ENCODE measurements at places on chromosomes 6 and 20.
A peak's percentile ranks its signal among the peaks of the same experiment; 100 is the strongest.

DNA sequence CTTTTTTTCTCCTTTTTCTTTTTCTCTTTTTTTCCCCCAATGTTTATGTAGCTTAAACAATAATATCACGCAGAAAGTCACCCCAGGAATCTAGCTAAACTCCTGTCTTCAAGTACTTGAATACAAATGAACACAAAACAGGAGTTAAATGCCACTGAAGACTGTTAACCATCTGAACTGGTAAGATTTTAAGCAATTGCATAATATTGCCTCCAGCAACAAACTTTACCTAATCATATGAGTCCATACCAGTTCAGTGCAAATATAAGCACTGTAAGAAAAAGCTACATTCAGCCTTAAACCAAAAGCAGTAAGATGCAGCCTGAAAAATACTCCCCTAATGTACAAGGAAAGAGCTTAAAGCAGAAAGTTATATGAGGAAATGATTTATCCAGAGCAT is 173.9 kb upstream of the TFAP2D start:
- no peak for DNase-seq

GRCh38 chr6:137283940-137284810 is 65.0 kb upstream of the IFNGR1 start:
- no peak for DNase-seq

GRCh38 chr20:37846573-37846972 is 56.4 kb upstream of the VSTM2L start:
- DNase-seq = no peak

- no peak for DNase-seq
Measured at GRCh38 chr6:20467437-20467836, 65.8 kb downstream of the E2F3 start.

DNA sequence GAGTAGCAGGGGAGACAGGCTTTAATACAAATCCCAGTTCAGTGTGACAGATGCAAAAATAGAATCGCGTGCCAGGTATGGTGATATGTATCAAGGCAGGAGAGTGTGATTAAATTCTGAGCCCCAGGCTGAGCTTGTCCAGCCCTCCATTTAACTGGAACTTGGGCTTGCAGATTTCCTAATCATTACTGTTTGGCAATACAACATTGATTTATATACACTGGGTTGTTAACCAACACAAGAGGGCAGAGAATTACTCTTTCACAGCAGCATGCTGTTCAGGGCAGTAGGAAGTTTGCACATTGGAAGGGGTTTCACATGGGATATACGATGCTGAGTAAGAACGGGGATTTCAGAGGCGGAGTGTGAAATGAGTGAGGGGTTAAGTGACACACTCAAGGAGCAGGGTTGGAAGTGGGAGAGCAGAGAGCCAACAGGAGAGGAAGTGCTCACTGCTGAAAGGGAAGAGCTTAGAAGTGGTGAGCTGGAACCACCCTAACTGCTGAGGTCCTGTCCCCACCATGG is 70.8 kb upstream of the ATXN1 start:
- DNase-seq = peak; percentile 55

- DNase-seq = no peak
Measured at GRCh38 chr6:70412252-70413113, 825 bp upstream of the FAM135A start.

- peak; percentile 85 for DNase-seq
Measured at GRCh38 chr6:2998998-2999617, 586 bp upstream of the NQO2 start.

DNA sequence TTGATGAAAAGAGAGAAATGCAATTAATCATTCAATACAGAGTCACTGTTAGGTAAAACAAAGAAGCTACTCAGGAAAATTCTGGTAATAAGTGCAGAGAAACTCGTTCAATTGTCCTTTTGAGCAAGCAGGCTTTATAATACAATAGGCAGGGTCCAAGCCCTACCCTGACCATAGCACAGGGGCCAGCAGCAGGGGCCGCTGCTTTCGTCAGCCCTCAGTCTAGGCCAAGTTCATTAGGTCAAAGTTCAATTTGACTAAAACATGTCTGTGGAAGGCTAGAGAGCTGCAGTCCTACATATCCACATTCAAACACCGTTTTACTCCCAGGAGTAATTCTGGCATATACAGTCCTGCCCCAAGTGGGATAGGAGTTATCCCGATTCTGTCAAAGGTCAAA is 94.6 kb downstream of the BCAS1 start:
- DNase-seq = no peak

DNA sequence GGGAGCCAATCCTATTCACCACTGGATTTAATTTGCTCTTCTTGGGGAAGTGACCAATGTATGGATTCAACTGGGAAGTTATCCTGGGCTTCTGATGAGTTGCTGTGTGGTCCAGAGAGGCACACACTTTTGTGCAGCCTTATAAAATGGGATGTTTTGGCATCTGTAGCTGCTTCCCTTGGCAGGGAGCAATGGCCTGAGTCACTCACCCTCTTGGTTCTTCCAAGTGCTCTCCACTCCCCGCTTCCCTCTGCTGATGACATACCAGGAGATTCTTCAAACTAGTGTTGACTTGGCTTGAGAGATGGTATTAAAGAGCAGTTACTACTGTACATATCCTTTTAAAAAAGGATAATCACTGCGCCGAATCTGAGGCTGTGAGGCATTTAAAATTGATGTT is 105.8 kb downstream of the JARID2 start:
- DNase-seq = peak; percentile 51

GRCh38 chr6:108996208-108996607 is 98.4 kb downstream of the SESN1 start:
- no peak for DNase-seq

GRCh38 chr20:62902926-62903615 is 23.2 kb downstream of the DIDO1 start:
- peak; percentile 54 for DNase-seq

DNA sequence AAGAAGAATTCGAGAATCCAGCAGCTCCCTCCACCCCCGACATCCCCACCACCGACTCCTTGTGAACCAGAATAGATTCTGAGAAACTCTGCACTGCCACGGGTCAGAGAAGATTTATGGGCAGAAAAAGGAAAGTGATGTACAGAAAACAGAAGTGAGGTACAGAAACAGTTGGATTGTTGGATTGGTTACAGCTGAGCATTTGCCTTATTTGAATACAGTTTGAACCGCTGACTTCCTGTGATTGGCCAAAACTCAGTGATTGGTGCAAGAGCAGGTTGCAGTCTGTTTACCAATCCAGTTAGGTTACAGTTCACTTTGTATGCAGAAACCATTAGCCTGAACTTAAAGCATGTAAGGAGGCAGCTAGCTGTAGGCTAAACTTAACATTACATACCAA is 131.2 kb upstream of the HDDC2 start:
- no peak for DNase-seq

DNA sequence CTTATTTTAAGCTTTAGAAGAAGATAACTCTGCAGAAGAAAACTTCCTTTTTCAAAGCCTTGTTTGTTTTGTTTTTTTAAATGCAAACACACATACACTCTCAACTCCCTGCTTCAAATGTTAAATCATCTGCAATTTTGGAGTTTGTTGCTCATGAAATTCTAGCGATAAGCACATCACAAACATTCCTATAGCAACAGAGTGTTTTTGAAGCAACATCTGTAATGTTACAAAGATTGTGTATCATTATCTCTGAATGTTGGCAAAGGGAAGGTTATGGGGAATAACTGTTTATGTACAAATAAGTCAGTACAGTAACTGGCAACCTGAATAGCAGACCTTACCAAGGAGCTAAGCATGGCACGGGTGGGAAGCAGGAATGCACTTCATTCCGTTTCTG is 84.8 kb upstream of the MRPS10 start:
- peak; percentile 55 for DNase-seq

GRCh38 chr6:170094686-170095272 is 196.1 kb downstream of the DLL1 start:
- DNase-seq = no peak

- DNase-seq = peak; percentile 60
Measured at GRCh38 chr6:106334646-106335448, 9.3 kb upstream of the ATG5 start.

DNA sequence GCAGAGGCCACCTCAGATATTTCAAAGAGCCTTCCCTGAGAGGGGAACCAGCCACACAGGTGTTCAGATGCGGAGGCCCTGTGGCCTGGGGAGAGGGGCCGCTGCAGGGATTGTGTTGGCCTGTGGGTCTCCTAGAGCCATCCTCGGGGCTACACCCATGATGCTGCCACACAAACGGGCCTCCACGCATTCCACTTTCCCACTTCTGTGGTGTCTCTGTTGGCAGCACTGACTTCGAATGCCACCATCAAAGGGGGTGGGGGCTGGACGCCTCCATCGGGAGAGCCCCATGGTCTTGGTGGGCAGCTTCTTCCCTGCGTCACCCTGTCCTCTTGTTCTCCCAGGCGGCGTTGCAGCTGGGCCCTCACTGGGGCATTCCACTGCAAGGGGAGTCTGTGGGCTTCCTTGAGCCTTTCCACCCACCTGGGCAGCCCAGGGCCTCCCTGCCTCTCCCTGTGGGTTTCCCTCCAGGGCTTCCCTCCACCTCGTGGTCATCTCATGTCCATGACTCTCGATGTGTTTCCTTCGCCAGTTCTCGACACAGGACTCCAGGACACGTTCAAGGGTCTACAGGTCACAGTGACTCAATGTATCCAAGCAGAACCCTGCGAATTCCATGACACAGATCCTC is 145.5 kb downstream of the ERMARD start:
- no peak for DNase-seq

GRCh38 chr6:151761851-151762250 is 45.6 kb upstream of the ESR1 start:
- no peak for DNase-seq

DNA sequence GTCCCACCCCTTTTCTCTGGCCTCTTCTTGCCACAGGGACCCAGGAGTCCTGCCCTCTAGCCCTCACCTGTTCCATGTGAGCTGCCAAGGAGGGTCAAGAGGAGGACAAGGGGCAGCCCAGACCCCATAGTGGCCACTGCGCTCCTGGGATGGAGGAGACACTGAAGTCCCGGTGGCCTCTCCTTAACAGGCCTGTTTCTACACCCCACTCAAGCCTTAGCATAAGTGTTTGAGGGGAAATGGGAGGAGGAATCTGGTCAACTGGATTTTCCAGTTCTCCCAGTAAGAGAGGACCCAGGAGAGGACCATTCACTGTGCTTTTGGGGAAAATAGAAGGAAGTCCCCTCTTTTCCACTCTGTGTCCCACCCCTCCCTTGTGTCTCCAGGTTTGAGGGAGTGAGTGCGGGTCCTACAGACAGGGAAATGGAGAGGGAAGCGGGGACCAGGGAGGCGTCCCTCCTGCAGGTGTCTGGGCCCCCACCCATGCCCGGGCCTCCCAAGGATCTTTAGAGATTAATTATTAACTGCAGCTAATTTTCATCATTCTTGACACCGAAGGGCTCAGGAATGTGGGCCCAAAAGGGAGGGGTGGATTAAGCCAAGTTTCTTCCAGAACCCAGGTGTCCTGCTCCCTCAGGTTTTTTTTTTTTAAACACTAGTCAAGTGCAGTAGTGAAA is at the start of gene SFTA2:
TSS of gene SFTA2 (minus strand) at position 202 of the 677 bp plus-strand sequence. CDS start at position 128, 74 bp downstream.
- DNase-seq = no peak

GRCh38 chr6:47967843-47968242 is 143.2 kb downstream of the PTCHD4 start:
- DNase-seq = no peak

DNA sequence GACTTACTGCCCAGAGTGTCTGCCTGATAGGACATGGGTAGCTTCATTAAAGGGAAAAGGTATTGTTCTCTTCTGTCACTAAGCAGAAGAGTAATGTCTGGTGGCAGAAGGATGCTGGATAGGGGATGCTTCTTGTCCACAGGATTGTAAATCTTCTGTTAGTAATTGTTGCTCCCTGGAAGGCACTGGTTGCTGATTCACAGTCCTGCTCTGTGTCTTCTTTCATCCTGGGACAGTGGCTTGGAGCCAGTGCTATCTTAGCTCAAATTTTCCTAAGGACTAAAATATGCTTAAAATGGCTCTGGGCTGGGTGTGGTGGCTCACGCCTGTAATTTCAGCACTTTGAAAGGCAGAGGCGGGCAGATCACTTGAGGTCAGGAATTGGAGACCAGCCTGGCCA is 48.0 kb downstream of the SYTL3 start:
- peak; percentile 50 for DNase-seq

GRCh38 chr6:429515-430121 is 38.1 kb downstream of the IRF4 start:
- no peak for DNase-seq

DNA sequence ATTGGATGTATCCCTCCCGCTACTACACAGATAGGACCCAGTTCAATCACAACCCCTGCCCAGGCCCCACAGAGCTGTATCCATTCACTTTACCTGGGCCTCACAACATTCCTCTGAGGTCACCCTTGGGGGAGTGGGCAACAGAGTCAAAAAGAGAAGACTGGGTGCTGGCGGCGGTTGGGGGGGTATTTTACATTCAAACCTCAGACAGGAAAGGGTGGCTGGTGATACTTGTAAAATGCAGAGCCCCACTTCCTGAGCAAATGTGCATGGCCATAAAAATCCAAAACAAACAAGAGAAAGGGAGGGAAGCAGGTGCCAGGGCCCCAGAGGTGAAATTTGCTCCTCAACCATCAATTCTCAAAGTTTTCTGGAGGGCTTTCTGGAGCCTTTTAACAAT is 3.5 kb downstream of the LRFN2 start:
- no peak for DNase-seq

DNA sequence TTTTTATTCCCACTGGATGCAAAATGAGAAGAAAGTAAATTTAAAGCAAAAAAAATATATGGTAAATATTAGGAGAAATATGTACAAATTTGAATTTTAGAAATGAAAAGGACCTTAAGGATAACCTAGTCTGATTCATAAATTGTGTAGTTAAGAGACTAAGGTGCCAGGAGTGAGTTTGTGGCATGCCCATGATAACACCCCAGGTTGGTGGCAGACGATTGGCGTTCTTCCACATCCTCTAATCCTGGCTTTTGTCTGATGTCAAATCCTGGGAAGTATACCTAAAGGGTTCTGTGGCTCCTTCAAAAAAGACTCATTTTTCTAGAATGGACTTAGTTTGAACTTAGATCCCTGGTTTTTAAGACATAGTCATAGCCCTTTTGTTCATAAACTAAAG is 62.2 kb downstream of the SAMD5 start:
- no peak for DNase-seq

GRCh38 chr6:54515013-54515412 is 206.8 kb downstream of the TINAG start:
- DNase-seq = no peak

- DNase-seq = no peak
Measured at GRCh38 chr20:63467294-63468083, 5.0 kb downstream of the KCNQ2 start.

GRCh38 chr6:56087421-56087820 is 160.0 kb downstream of the COL21A1 start:
- peak; percentile 83 for DNase-seq
